ENCODE measurements at places on chromosomes 12 and 14.

- DNase-seq: no peak
Observed at GRCh38 chr14:69700575-69700974, 66.4 kb upstream of the SRSF5 start.

DNA sequence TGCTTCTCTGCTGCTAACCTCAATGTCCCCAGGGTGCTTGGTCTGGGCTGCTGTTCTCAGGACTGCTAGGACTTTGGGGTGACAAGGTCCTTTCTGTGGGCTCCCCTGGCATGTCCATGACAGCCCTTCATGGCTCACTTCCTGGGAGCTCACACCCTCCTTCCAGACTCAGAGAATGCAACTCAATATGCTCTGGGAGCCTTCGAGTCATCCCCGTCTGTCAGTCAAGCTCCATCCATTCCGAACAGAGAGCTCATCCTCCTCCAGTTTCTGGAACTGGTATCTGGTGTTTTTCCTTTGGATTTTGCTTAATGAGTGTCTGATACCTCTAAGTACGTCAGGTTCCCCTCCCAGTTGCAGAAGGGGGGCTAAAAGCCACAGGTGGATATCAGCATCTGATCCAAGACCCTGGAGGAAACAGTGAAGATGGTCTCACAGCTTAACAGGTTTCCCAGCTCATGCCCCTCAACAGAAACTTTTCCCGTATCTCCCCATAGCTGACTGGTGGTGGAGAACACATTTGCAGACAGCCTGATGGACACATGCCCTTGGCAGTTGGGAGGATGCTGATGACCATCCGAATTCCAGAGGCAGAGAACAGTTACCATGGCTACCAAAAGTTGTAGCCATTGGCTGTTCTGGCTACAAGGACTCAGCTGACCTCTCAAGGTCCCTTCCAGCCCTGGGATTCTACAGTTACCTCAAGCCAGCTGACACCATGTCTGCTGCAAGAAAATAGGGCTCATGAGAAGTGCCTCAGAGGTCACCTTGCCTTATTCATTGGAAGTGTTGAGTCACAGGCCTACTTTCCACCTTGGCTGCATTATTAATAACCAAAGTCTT lies 9.5 kb upstream of the RAB35 start:
- no peak for DNase-seq

DNA sequence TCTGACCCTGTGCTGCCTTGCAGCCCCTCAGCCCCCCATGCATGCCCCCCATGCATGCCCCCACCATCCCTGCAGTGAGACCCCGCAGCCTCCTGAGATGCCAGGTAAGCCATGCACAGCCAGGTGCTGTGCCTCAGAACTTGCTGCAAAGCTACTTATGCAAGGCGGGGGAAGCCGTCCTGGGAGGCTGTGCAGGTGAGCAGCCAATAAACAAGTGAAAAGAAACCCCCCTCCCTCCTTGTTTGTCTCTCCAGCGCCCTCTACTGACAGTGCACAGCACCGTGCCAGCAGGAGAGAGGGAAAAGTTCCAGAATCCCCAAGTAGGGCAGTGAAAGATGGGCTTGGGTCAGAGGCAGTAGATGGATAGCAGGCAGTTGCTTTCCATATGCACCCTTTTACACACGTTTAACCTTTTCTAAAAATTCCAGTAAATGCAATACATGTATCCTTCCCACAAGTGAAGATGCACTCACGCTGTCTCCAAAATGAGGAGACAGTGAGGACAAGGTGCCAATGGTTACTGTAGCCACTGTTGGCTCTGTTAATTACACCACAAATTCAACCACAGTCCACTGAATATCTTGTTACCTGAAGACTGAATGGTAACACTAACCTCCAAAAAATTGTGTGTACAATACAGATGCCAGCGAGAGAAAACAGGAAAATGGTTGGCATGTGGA lies 18.0 kb downstream of the TNFAIP2 start:
- no peak for DNase-seq

- no peak for DNase-seq
Observed at GRCh38 chr14:92847278-92847677, 53.2 kb downstream of the GOLGA5 start.

- DNase-seq: no peak
Observed at GRCh38 chr12:94641283-94641682, 9.1 kb downstream of the TMCC3 start.

DNA sequence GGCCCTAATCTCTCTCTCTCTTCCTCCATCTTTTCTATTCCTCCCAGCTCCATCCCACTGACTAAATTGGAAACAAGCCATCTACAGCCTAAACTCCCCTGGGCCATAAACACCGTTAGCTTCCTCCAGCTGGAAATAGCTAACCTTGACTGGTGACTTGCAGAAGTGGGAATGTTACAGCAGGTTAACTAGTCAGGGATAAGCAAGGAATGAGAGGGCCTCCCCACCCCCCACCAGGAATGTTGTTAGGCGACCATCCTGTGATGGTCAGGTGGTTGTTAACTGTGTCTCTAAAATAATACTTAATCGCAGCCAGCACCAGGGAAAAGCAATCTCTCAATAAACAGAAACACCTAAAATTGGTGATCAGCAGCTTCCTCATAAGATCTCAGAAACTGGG lies 40.8 kb downstream of the MIS18BP1 start:
- DNase-seq: no peak

DNA sequence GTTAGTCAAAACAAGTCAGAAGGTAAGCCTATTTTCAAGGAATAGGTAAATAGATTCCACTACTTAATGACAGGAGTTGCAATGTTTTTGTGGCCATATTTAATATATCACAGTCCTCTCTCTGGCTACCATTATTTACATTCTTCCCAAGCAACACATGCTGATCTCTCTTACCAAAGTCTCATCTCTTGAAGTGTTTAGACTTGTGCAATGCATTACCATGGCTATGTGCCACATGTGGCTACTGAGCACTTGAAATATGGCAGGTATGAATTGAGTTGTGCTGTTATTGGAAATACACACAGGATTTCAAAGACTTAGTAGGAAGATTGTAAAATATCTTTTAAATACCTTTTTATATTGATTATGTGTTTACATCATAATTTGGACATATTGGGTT lies 262.4 kb upstream of the PDE3A start:
- DNase-seq: no peak

DNA sequence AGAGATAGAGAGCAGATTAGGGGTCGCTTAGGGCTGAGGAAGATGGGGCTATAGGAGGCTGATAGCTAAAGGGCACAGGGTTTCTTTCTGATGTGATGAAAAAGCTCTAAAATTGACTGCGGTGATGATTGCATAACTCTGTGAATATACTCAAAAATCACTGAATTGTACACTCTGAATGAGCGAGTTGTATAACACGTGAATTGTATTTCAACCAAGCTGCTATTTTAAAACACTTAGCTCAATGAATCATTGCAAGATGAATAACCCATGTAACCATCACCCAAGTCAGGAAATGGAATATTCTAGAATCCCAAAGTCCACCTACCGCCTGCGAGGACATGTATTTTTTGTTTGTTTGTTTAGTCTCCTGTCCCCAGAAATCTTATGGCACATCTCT lies 60.1 kb upstream of the CCND2 start:
- DNase-seq: no peak

DNA sequence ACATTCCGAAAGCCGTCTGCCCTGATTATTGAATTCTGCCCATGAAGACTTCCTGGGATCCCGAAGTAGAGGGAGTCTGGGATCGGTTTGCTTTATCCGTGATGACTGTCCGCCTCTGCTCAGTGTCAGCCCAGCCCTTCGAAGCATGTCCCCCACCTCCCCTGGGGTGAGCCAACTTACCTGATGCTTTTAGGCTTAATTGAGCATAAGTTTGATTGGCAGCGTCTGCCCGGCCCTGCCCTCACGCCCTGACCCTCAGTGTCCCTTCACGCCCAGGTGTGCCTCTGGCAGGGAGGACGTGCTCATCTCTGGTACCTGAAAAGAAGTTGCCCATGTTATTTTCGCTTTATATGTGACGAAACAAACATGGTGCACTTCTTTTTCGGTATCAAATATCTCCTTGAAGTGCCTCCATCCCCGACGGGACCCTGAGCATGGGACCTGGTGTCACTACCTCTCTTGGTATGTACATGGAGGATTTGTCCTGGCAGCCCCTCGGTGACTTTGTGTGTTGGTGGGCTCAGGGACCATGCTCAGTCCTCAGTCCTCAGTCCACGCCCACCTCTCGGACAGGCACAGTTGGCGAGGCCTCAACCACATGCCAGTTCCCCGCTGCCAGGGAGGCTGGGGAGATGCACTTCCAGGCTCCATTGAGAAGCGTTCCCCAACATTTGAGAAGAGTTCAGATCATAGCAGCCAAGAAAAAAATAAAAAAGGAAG lies 130.1 kb upstream of the RTL1 start:
- no peak for DNase-seq

- DNase-seq: no peak
Observed at GRCh38 chr14:99125113-99125512, 146.9 kb downstream of the BCL11B start.

DNA sequence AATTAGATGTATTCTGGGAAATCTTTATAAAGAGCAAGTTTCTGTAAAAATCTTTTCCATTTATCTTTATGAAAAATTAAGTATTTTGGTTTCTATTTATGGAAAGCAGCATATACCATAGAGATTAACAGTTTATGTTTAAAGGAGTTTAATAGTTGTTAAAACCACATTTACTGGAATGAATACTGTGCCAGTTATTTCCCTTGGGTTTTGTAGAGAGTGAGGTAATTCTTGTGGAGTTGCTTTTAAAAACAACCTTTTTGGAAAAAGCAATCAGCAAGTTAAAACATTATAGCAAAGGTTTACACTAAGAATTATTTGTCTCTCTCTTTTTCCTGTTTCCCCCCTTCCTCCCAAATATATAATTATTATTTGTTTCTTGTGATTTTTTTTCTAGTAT lies 34.9 kb downstream of the AEBP2 start:
- no peak for DNase-seq

DNA sequence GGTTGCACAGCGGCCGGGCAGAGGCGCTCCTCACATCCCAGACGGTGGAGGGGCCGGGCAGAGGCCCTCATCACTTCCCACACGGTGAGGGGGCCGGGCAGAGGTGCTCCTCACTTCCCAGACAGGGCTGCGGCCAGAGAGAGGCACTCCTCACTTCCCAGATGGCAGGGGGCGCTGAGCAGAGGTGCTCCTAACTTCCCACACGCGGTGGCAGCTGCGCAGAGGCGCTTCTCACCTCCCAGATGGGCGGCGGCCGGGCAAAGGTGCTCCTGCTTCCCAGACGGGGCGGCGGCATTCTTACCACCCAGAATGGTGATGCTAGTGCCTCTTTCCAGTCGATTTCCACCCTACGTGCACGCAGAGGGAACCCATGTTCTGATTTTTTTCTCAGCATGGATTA lies 304.4 kb downstream of the RGS6 start:
- no peak for DNase-seq

- no peak for DNase-seq
Observed at GRCh38 chr12:57110104-57111030, 795 bp downstream of the STAT6 start.

DNA sequence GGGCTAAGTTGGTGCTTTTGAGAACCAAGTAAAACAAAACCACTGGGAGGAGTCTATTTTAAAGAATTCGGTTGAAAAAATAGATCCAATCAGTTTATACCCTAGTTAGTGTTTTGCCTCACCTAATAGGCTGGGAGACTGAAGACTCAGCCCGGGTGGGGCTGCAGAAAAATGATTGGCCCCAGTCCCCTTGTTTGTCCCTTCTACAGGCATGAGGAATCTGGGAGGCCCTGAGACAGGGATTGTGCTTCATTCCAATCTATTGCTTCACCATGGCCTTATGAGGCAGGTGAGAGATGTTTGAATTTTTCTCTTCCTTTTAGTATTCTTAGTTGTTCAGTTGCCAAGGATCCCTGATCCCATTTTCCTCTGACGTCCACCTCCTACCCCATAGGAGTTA lies 1.8 kb upstream of the RAB5B start:
- DNase-seq: no peak

- DNase-seq: no peak
Observed at GRCh38 chr12:124564232-124564958, 3.0 kb downstream of the NCOR2 start.

GRCh38 chr12:18811273-18811672 lies 73.4 kb downstream of the CAPZA3 start:
- no peak for DNase-seq

DNA sequence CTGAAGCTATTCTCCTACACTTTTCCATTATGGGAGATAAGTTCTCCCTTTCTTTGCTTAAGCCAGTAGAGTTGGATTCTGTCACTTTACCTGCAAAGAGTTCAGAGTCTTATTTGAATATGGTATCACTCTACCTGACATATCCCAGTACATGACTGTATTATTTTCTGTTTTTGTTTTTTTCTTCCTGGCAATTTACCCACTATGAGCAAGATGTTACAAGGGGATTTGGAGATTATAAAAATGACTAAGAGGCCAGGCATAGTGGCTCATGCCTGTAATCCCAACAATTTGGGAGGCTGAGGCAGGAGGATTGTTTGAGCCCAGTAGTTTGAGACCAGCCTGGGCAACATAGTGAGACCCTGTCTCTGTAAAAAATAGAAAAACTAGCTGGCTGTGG lies 46.4 kb upstream of the CHST11 start:
- no peak for DNase-seq

DNA sequence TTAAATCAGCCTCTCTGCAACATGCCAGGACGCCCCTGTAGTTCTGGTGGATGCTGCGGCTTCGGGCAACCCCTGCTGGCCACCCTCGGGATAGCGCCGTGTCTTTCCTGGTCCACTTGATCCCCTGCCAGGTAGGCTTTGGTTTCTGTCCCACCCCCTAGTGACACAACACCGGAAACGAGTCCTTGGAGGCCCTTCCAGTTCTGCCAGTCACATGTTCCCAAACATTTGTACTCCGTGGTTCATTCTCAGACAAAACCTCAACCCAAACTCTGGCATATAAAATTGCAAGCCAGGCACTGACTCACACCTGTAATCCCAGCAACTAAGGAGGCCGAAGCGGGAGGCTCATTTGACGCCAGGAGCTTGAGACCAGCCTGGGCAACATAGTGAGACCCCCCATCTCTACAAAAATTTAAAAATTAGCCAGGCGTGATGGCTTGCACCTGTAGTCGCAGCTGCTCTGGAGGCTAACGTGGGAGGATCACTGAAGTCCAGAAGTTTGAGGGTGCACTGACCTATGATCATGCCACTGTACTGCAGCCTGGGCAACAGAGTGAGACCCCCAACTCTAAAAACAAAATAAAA lies 37.0 kb downstream of the RASAL1 start:
- DNase-seq: peak; percentile 87

- no peak for DNase-seq
Observed at GRCh38 chr14:80356413-80356812, 145.1 kb upstream of the DIO2 start.

GRCh38 chr14:61515436-61516117 lies 179.7 kb upstream of the HIF1A start:
- no peak for DNase-seq

DNA sequence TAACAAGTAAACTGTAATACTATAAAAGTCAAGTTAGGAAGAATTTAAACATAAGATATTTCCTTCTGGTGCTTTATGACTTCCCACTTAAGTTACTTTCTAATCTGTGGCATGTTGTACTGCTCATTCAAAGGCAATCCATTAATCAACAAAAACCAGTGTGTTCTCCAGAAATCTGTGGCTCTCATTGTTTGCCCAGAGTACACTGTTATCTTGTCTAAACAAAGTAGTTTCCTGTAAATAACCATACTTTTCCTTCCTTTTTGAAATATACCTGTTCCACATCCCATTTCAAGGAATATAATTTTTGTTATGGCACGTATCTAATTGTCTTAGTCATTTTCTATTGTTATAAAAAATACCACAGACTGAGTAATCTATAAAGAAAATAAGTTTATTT lies 184.1 kb downstream of the CCER1 start:
- DNase-seq: no peak

- DNase-seq: no peak
Observed at GRCh38 chr14:92615451-92615850, 101.9 kb downstream of the RIN3 start.

- no peak for DNase-seq
Observed at GRCh38 chr12:15863372-15863771, 18.8 kb upstream of the STRAP start.
